ENCODE measurements at places on chromosomes 2 and 18. TPM values are rescaled to one million over a fixed set of nuclear protein-coding genes. Genes with fewer than 3 reads are reported as not detected.

- DNase-seq: no peak
Measured at GRCh38 chr2:44542520-44542919, 180.8 kb downstream of the CAMKMT start.

- no peak for DNase-seq
Measured at GRCh38 chr2:51619961-51620360, 588.0 kb upstream of the NRXN1 start.

- no peak for DNase-seq
Measured at GRCh38 chr2:160006475-160006874, 55.9 kb downstream of the PLA2R1 start.

- no peak for DNase-seq
Measured at GRCh38 chr2:145421841-145422240, 901.9 kb upstream of the ZEB2 start.

GRCh38 chr18:36539674-36540231, 242.2 kb downstream of the FHOD3 start:
- no peak for DNase-seq

DNA sequence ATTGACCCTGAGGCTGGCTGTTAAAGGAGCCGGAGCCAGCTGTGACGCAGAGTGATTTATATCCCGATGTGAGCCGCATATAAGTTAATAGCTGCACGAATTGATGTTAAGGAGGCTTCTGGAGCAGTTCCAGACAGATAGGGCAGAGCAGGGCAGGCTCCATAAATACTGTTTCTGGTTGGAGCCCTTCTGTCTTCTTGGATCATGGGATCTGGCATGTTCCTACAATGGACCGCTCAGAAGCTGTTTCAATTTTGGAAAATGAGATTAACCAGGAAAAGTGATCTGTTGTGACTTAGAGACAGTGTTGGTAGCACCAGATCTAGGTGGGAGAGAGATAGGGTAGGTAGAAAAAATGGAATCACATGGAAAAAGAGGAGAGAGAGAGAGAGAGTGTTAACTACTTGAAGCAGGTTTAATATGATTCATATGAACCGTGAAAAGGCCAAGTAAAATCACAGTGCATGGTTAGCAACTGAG, 4.8 kb upstream of the IGFBP5 start:
- DNase-seq: no peak

GRCh38 chr2:18966131-18966530, 376.8 kb upstream of the NT5C1B start:
- DNase-seq: no peak

Gene SUCLG1
- 57.2 TPM for total RNA-seq

Gene MYO7B
- total RNA-seq: under 0.01 TPM

Gene C2orf80
- not detected for total RNA-seq

Gene GRP
- not detected for total RNA-seq

Data from osteoblast (primary cell).